ENCODE measurements at places on chromosomes 1 and 21.

DNA sequence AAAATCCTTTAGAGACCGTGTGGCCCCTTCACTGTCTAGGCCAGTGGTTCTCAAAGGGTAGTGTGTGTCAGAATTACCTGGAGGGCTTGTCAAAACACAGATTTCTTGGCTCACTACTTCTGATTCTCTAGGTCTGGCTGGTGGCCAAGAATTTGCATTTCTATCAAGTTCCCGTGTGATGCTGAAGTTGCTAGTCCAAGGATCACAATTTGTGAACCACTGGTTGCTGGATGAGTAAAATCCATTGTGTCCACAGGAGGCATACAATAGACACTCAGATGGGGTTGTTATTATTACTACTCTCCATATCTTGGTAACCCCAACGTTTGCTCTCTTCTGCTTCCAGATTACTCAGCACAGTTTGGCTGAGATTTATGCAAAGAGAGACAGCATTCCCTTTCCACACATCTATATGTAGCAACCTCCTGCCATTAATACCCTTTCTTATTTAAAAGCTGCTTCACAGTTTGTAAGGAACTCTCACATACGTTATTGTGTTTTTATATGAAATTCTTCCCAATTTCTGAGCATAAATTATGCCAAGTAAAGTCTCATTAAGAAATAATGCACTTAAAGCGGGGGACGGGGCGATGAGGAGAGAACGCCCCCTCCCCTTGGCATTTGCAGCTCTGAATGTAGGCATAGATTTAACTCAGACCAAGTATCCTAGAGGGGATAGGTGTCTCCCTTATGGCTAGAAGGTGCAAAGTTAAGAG lies 720 bp upstream of the TMCC2 start:
- peak; percentile 66 for DNase-seq

- no peak for DNase-seq
These were observed 17.3 kb downstream of the SARS1 start for GRCh38 chr1:109231066-109231465.

DNA sequence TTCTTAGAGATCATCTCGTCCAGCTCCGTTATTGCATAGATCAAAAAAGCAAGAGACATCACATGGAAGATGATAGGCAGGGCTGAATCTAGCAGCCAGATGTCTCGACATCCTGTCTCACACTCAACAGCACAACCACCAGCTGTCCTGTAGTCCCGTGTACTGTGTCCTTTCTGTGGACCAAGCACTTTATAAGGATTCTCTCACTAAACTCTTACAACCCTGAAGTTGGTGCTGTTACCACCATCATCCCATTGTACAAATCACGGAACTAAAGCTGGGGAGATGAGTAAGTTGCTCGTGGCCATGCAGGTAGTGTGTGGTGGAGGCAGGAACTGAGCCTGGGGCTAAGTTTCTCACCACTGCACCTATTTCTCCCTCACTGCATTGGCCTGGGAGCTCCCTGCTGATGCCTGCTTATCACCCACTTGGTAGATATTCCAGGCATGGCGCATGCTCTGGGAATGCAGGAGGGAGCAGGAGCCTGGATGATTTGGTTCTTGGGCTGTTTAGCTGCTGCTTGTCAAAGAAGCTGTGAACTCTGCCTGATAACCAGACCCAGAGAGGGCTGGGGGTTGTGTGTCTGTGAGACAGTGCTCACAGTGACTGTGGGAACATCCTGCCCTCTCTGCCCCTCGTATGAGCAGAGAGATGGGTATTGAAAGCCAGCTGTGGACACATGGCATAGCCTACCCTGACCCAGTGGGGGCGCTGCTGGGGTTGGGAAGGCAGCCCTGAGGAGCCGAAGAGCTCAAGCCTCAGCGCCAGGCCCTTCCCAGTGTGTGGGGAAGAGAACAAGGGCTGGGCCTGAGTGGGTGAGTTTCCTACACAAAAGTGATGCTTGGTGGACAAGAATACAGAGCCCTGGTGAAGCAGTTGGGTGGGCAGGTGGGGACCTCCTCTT lies 13.6 kb downstream of the PPFIA4 start:
- no peak for DNase-seq

GRCh38 chr1:61579802-61580201 lies 145.1 kb downstream of the TM2D1 start:
- no peak for DNase-seq

DNA sequence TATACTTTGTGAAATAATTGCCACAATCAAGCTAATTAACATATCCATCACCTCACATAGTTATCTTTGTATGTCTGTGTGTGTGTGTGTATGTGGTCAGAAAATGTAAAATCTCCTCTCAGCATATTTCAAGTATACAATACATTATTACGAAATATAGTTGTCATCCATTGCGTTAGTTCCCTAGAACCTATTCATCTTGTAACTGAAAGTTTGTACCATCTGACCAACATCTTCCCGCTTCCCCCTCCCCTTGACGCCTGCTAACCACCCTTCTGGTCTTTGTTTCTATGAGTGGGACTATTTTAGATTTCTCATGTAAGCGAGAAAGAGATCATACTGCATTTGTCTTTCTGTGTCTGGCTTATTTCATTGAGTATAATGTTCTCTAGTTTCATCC lies 455.3 kb downstream of the KCNT2 start:
- no peak for DNase-seq

DNA sequence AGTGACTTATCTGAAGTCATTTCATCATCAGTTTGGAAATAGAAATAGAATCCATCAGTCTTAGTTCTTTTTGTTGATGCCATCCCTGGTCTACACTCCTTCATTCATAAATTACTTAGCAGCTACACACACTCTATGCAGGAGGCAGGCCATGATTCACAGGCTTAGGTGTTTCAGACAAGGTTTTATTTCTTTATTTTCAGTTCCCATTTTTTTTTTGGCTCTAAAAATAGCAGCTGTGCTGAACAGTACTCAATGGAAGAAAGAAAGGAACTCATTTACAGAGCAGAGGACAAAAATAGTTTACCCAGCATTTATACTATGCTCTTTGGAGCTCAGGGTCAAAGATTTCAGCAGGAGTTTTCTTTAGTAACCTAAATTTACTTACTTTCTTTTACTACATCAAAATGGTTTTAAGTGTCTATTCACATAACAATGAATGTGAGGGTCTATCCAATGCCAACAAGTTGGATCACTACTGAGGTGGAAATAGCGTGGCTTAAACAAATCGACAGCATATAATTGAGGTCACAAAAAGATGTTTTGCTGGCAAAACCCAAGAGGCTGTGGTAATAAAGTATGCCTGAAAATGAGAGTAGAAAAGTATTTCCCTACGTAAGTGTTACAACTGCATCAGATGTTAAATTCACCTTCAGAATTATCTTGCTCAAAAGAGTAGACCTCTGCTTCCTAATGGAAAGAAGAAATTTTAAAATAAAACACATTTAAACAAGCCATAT lies 7.7 kb downstream of the KRTAP19-8 start:
- no peak for DNase-seq

GRCh38 chr1:206635978-206636345 lies 626 bp downstream of the DYRK3 start:
- no peak for DNase-seq

GRCh38 chr1:32962248-32962896 lies 2.2 kb downstream of the RNF19B start:
- DNase-seq, result peak; percentile 39

Measured in DMS79 treated with DMSO at 0.1 percent for 48 hours (cell line).